Fibroblast of gingiva (primary cell): ENCODE measurements at places on chromosomes 4 and X.

DNA sequence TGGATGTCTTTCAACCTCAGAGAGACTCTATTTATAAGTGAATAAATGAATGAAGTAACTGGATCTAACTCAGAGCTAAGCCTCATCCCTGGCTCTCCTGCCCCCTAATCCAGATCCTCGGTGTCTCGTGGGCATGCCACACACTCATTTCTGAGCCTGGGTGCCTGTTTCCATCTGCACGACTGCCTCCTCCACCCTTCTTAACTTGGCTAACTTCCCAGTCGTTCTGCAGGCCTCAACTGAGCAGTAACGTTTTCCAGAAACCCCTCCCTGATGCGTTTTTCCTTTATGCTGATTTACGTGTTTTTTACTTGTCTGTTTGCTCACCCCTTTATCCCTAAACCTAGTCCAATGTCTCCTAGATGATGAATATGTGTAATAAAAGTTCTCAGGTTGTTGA is 186.9 kb upstream of the HS3ST1 start:
- DNase-seq, result no peak

- DNase-seq, result no peak
Observed at GRCh38 chr4:159206427-159206871, 103.6 kb downstream of the RAPGEF2 start.

DNA sequence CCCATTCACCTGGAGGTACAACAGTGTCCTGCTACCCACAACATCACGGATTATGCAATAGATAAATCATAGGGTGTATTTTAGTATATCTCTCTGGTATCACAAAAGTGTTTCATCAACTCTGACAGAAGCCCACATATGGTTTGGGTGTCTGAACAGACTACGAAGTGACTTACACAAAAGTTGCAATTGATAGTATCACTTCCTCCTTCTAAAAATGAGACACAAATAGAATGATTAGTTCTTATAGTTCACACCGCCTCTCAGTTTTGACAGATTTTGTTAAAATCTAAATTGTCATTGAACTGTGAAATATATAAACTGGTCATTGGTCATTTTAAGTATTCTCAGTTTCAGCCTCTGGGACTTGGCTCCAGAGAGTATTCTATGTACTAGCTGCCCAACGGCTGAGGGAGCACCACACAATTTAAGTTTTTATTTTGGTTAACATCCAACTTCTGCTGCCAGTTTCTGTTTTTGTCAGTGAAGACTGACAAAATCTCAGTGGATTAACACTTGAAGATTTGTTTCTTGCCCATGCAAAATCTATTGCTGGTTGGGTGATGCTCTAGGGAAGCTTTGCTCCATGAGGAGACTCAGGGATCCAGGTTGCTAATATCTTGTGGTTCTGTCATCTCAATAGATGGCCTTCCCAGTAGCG is 113.8 kb upstream of the PUDP start:
- DNase-seq, result no peak

DNA sequence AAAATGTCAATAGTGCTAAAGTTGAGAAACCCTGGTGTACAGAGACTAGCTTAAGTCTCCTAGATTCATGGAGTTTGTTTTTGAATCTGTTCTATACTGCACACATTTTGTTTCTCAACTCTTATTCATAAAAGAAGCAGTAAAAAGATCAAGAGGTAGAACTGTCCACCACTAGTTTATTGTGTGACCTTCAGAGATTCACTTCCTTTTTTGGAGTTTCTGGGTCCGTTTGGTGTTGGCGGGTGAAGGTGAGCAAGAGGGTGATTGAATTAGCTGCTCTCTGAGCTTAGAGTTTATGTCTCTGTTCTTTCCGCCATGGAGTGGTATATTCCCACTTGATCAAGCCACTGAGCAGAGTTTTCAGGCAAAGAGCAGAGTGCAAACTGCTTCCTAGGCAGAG is 21.4 kb upstream of the PLAC1 start:
- no peak for DNase-seq

- no peak for DNase-seq
Observed at GRCh38 chrX:24014388-24015018, 12.5 kb downstream of the KLHL15 start.

GRCh38 chr4:48343551-48343950 is 2.2 kb downstream of the SLAIN2 start:
- peak; percentile 18 for DNase-seq

DNA sequence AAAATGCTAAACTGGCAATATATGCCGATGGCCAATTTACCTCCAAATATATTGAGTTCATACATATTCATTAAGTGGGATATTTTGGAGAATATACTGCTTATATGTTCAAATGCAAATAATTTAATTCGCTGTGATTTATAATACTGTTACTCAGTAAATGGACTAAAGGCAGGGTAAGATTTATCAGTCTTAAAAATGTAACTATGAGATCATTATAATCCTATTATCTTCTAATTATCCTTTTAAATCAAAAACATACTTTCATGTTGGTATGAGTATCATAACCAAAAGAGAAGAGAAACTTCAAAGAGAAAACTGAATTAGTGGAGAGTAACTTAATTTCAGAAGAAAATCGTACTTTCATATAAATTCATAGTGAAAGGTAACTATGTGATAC is 44.6 kb downstream of the FAT4 start:
- no peak for DNase-seq

DNA sequence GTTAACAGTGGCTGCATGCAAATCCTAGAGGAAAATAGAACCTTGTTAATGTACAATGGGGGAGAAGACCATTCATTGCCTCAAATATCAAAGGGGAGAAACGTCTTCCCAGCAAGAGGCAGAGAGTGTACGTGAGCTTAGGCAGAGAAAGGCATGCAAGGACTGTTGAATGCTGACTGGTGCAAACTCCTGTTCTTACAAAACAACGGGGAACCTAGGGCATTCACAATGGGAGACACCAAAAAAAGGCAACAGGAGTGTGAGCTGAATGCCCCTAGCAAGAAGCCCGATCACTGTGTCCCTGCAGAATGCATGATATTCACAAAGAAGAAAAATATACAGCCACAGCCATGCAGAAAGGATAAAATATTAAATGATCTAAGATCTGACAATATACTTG is 184.9 kb downstream of the NSUN7 start:
- DNase-seq, result no peak

DNA sequence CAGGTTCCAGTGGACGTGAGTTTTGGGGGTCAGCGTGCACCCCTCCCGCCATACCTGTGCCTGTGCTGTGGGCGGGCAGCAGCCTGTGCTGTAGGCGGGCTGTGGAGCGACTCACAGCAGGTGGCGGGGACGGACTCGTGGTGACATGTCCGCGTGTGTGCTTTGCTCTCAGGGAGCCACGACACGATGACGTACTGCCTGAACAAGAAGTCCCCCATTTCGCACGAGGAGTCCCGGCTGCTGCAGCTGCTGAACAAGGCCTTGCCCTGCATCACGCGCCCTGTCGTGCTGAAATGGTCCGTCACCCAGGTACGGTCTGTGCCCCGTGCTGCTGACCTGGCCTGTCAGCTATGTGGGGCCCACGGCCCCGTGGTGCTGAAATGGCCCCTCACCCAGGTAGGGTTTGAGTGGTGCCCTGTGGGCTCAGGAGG is 7.4 kb downstream of the PLCXD1 start:
- DNase-seq, result no peak

DNA sequence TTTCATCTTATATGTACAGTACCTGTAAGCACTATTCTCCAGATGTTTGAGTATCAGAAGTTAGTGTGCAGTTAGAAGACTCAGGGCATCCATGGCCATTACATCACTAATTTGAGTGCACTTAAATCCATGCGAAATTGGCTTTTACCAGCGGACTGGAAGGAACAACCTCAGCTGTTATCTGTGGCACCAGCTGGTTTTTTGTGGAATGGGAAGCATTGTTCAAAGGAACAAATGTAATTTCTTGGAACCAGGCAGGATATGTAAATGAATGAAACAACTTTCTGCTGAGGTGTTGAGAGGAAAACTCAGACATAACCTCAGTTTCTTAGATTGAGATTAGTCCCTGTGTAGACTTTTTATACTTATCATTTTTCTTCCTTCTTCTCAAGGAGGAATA is 60.2 kb downstream of the PDGFRA start:
- DNase-seq, result no peak

GRCh38 chrX:115581759-115582615 is 21.0 kb downstream of the PLS3 start:
- no peak for DNase-seq

DNA sequence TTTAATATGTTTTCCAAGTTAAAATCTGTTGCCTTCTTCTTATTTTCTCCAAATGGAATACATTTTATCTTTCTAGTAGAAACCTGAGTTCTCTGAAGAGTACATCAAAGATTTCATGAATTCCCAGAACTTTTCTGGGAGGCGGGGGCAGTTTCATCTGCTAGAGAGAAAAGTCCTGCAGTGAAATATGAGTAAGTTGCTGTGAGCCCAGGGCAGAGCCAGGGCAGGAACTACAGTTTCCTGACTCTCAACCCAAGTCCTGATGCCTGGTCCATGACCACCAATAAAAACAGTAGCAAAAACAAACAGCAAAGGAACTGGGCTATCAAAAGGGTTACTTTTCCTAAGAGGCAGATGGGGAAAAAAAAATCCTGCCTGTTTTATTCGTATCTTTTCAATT is 239.4 kb upstream of the CTSO start:
- no peak for DNase-seq

DNA sequence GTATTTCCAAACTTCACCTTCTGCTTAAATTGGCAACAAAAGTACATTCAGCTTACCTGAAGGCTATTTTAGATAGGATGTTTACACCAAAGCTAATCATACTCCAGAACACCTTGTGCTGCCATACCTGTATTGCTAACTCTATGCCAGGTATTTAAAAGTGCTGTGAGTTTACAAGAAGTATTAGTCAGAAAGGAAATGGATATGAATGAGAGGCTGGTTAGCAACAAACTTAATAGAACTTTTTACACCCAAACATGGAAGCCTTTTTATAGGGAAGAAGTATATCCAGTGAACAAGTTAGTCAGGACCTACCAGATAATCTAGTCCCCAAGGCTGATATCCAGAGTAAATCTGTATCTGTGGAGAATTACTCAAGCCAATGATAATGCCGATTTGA is 131.2 kb upstream of the SPRY1 start:
- DNase-seq, result no peak

GRCh38 chrX:126825566-126826193 is 6.2 kb downstream of the PRR32 start:
- no peak for DNase-seq

GRCh38 chrX:71872542-71873458 is 37.8 kb upstream of the NHSL2 start:
- DNase-seq, result no peak

GRCh38 chr4:98493296-98493695 is 165.1 kb downstream of the TSPAN5 start:
- DNase-seq, result no peak

DNA sequence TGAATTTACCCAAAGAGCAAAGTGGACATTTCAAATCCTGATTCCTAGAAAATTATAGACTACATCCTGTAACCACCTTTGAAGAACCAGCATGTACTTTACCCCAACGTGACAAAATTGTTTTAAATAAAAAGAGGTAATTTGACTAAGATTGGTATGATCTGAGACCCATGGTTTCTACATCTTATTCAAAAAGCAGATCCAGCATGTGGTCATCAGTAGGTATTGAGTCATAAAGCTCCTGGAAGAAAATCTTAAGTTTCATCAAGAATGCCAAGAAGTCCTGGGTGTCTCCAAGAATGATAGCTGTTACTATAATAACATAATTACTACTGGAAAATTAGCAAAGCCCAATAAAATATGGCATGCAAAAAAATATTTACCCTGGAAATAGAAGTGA is 61.8 kb downstream of the NFKB1 start:
- peak; percentile 30 for DNase-seq

- no peak for DNase-seq
Observed at GRCh38 chr4:36323816-36324419, 42.5 kb downstream of the DTHD1 start.

DNA sequence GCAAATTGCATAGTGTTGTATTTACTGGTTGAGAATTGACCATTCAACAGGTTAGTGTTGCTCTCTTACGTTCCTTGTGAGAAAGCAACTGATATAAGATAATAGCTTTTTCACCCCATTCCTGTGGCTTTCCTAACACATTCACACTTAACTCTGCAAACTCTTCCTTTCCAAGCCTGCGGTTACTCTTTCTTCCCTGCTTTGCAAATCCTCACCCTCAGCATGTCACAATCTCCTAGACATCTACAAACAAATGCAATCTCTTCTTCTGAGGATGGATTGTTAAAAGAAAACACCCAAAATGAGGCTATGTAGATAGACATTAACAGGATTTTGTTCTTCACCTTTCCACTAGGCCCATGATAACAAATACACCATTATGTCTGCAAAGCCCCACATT is 771.7 kb upstream of the PCDH7 start:
- DNase-seq, result no peak

DNA sequence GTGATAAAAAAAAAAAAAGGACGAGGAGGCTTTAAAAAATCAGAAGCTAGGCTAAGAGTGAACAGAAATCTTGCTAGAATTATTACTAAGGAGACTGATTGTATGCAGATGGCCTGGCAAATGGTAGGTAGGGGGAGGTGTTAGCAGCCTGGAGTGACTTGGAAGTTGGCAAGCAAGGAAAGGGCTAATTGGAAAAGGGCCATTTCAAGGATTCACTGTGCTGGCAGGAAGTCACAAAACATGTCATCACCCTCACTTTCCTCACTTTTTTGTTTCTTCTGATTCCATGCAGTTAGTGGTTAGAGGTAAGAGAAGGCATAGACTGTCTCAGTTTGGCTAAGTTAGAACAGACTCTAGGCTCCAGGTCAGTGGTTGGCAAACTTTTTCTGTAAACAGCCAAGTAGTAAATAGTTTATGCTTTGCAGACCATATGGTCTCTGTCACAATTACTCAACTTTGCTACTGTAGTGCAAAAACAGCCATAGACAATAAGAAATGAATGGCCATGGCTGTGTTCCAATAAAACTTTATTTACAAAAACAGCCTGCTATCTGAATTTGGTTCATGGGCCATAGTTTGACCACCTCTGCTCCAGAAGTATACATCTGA is 646.5 kb upstream of the ACTRT1 start:
- DNase-seq, result no peak

- DNase-seq, result no peak
Observed at GRCh38 chr4:138678985-138679746, 336.4 kb upstream of the NOCT start.

- DNase-seq, result peak; percentile 18
Observed at GRCh38 chrX:129540722-129541184, 694 bp downstream of the OCRL start.
